ENCODE measurements at places on chromosomes 12 and 14.
A peak's percentile ranks its signal among the peaks of the same experiment; 100 is the strongest.

- DNase-seq, result no peak
Measured at GRCh38 chr12:53997204-53998109, 2.5 kb upstream of the HOXC9 start.

- DNase-seq, result no peak
Measured at GRCh38 chr12:58895053-58895452, 25.3 kb downstream of the LRIG3 start.

DNA sequence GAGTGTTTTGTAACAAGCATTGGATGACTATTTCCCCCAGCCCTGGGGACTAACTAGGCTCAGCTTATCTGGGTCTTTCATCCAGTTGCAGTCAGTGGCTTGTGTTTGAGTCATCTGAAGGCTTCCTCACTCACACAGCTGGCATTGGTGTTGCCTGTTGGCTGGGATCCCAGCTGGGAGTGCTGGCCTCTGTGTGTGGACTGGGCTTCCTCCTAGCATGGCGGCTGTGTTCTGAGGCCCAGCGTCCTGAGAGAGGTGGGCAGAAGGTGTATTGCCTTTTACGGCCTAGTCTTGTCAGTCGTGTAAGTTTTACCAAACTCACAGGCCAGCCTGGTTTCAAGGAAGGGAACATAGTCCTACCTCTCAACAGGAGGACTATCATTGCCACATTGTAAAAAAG, 28.3 kb upstream of the PPP2R5C start:
- peak; percentile 71 for DNase-seq

DNA sequence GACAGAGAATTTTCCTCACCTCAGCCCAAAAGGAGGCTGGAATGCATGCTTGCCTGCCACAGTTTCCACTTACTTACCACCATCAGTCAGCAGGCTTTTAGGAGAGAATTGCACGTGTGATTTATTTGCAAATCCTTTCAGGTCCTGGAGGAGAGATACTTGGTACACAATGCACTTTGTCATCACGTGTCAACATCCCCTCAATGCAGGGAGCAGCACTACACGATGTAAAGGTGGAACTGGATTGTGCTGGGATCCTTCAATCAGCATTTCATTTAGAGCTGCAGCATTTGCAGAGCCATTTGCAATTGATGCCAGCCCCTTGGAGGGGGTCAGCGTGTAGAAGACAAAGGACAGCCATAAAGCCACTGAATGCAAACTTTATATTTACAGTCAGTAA, 218.1 kb downstream of the GLT1D1 start:
- DNase-seq, result no peak

DNA sequence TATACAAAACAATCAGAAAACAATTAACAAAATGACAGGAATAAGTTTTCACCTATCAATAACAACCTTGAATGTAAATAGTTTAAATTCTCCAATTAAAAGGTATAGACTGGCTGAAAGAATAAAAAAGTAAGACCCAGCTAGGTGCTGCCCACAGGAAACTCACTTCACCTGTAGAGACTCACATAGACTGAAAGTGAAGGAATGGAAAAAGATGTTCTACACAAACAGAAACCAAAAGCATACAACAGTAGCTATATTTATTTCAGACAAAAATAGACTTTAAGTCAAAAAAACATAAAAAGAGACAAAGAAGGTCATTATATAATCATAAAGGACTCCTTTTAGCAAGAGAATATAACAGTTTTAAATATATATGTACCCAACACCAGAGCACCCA, 152.4 kb upstream of the PWP1 start:
- DNase-seq, result no peak

GRCh38 chr12:67430708-67431335, 161.7 kb downstream of the CAND1 start:
- peak; percentile 92 for DNase-seq

GRCh38 chr12:123050331-123050831, 69.9 kb downstream of the ARL6IP4 start:
- DNase-seq, result no peak

DNA sequence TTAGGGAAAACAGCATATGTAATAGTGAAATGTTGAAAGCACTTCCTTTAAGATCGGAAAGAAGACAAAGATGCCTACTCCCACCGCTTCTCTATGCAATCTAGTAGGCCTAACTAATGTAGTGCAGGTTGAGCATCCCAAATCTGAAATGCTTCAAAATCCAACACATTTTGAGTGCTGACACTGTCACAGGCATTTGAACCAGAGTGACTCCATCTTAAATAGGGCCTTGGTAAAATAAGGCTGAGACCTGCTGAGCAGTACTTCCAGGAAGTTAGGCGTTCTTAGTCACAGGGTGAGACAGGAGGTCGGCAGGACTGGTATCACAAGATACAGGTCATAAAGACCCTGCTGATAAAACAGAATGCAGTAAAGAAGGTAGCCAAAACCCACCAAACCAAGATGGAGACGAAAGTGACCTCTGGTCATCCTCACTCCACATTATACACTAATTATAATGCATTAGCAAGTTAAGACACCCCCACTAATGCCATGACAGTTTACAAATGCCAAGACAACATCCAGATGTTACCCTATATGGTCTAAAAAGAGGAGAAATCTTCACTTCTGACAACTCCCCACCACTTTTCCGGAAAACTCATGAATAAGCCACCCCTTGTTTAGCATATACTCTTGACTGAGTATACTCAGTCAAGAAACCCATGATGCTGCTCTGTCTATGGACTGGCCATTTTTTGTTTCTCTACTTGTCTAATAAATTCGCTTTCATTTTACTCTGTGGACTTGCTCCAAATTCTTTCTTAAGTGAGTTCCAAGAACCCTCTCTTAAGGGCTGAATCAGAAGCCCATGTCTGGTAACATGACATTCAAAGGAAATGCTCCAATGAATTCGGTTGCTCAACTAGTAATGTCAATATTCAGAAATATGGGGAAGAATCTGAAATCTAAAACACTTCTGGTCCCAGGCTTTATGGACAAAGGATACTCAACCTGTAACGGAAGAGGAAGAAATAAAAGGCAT, 47.1 kb upstream of the MTERF2 start:
- DNase-seq, result no peak

- no peak for DNase-seq
Measured at GRCh38 chr14:99201351-99202073, 70.5 kb downstream of the BCL11B start.

DNA sequence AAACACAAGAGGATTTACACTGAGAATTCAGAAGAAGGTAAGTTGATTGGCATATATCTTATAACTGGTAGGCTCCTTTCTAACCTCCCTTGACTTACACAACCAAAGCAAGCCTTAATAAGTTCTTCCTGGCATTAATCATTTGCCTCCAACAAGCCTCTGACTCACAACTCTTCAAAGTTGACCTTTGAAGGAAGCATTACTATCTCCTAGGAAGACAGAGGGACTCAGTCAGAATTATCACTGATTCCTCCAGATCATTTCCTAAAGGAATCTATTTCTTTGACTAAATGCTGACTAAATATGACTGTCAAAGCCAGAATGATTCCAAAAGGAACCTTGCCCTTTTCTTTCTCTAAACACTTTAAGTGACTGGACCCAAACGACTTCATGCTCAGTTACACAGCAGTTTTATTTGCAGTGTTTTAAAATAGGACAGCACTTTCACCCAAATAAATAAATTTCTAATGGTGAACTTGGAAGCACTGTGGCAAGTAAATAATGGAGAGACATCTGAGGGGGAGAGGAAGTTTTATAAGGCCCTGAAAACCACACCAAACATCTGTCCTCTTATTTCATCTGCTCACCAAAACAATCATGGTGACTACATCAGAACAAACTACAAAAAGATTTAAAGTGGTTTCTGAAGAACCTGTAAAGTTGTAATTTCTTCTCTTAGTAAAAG, 128.2 kb downstream of the KLHL28 start:
- no peak for DNase-seq

DNA sequence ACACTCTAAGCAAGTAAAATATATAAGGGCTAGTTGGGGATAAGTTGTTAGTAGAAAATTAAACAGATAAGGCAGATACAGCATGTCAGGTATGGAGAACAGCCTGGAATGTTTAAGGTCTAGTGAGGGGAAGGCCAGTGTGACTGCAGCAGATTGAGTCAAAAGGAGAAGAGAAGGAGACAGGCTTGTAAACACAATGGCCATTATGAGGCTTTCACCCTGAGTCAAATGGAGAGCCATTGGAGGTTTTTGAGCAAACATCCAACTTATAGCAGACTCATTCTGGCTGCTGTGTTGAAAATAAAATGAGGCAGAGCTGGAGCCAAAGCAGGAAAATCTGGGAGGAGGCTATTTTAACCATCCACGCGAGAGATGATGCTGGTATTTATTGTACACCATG, 142.0 kb downstream of the DUSP6 start:
- DNase-seq, result no peak

- DNase-seq, result no peak
Measured at GRCh38 chr12:464484-465267, 4.9 kb downstream of the B4GALNT3 start.

DNA sequence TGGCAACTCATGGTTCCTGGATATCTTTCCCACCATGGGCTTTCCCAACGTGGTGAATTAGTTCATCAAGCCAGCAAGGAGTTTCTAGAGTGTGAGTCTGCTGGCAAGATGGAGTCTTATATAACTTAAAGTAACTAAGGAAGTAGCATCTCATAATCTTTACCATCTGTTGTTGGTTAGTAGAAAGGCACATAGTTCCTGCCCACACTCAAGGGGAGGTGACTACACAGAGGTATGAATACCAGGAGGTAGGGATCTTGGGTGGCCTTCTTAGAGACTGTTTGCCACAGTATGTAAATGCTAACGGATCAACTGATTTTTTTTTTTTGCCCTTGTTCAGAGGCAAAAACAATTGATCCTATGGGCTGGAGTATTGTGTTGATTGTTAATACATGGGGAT, 446.9 kb downstream of the ATP23 start:
- no peak for DNase-seq

- DNase-seq, result peak; percentile 52
Measured at GRCh38 chr14:94677747-94678146, 65.6 kb downstream of the SERPINA3 start.

GRCh38 chr12:56634837-56635791, 5.0 kb upstream of the BAZ2A start:
- no peak for DNase-seq

DNA sequence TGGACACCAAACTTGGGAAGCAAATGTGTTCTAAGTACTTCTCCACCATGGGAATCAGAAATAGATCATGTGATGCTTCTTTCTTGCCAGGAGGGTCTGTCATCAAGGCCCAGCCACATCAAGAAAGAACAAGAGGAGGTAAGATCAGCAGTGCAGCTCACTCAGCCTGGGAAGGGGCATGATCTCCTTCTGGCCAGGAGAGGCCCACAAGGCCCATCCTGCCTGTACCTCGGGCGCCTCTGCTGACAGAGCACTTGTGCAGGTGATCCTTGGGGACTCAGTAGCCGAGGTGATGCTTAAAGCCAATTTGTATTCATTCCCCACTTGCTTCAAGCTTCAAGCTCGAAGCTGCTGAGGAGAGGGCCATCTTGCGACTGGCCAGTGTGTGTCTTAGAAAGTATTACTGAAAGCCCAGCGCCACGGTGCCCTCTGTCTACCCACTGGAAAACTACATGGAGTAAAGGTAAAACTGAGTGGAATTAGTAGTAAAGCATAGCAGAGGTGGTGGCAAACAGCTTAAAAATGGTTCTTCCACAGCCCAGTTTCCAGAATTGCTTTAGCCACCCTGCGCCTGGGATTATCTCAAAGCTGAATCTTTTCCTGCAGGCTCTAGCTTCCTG, 26.2 kb downstream of the RTRAF start:
- no peak for DNase-seq

GRCh38 chr14:89753828-89754412, 200.6 kb downstream of the EFCAB11 start:
- DNase-seq, result no peak

GRCh38 chr14:96747608-96748007, 49.6 kb upstream of the VRK1 start:
- no peak for DNase-seq

DNA sequence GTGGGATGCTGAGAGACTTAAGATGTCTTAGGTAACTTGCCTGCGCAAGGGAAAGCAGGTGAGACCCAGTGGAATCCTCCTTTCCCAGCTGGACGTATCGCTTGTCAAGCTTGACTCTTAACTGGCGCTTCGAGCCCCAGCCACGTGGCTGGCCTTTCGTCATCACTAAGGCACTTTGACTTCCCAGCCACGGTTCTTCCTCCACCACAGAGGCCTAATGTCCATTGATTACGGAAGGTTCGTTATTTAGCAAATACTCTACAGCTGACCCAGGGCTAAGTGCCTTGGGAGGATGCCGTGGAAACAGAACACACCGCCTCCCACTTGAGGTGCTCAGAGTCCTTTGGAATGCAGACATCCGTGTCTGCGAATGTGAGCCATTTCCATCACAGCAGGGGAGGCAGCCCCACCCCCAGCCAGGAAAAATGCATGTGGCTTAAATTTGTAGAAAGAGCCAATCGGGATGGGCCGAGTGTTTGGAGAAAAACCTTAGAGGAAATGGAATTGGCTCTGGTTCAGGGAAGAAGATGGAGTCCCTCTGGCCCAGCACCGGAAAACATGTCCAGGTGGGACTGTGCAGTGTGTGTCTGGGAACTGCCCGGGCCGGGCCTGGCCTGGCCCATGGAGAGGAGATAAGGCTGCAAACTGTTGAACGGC, 115.7 kb downstream of the PLXNC1 start:
- DNase-seq, result no peak

DNA sequence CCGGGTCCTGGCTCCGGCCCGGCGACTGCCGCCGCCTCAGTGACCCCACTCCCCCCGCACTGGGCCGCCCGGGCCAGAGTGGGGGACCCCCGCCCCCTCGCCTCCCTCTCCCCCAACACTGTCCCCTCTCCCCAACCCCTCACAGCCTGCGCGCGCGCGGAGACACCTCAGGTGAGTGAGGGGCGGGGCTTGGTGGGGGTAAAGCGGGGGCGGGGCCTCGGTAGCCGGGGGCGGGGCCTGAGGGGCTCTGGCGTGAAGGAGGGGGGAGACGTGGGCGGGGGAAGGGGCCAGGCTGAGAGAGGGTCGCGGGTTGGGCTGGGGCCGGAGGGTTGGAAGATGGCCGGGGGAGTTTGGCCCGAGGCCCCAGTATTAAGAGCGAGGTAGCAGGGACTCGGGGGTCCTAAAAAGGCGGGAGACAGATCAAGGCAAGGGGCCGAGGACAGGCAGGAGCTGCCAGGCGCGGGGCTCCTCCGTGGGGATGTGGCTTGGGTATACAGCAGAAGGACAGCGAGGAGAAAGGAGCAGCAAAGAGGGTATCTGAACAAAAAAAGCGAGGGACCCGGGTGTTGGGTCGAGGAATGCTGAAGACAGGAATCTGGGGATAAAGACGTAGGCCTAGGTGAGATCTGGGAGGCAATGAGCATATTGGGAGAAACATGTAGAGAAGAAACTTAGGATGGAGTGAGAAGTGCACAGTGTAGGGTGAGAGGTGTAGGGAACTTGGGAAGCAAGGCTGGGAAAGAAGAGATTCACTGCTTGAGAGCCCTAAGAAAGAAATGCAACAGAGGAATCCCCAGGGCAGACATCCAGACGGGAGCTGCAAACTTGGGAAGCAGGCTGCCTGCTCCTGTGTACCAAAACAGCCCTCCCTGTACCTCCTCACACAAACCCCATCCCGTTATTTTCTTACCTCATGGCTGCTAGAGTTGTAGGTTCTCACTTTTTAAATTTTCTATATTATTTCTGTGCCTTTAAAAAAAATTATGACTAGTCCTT, 10.8 kb downstream of the SUOX start:
- DNase-seq, result no peak

All from vagina (tissue), 2 donors.